ENCODE measurements at places on chromosomes 13 and 19.
A peak's percentile ranks its signal among the peaks of the same experiment; 100 is the strongest.

DNA sequence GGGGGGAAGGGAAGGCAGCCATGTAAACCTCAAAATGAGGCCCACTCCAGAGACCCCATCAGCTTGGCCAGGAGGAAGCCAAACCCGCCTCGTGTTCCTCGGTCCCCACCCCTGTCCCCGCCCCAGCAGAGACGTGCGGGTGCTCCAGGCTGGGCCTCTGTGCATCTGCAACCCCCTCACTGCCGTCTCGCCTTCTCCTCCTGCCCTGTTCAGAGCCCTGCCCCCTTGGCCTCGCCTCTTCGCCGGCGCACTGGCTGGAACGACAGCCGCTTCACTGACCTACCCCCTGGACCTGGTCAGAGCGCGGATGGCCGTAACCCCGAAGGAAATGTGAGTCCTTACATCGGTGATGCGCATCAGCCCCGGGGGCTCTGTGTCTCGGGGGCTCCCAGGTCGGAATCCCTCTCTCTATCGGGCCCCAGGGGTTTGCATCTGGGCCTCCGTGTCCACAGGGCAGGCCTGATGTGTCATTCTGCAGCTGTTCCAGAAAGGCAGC is 32.2 kb downstream of the TMEM161A start:
- no peak for DNase-seq

DNA sequence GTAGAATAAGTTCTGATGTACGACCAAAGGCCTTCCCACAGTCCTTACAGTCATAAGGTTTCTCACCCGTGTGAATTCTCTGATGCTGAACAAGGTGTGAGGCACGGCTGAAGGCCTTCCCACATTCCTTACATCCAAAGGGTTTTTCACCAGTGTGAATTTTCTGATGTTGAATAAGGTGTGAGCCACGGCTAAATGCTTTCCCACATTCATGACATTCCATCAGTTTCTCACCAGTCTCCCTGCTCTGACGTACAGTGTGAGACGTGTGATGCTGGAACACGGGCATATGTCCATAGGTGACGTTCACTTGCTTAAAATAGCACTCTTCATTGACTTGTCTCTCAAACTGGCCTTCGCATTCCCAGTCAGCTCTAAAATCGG is 31.0 kb upstream of the COX7A1 start:
- no peak for DNase-seq

- no peak for DNase-seq
Observed at GRCh38 chr13:43929947-43930346, 50.2 kb downstream of the LACC1 start.

- DNase-seq, result no peak
Observed at GRCh38 chr13:93305886-93306285, 79.3 kb downstream of the GPC6 start.

DNA sequence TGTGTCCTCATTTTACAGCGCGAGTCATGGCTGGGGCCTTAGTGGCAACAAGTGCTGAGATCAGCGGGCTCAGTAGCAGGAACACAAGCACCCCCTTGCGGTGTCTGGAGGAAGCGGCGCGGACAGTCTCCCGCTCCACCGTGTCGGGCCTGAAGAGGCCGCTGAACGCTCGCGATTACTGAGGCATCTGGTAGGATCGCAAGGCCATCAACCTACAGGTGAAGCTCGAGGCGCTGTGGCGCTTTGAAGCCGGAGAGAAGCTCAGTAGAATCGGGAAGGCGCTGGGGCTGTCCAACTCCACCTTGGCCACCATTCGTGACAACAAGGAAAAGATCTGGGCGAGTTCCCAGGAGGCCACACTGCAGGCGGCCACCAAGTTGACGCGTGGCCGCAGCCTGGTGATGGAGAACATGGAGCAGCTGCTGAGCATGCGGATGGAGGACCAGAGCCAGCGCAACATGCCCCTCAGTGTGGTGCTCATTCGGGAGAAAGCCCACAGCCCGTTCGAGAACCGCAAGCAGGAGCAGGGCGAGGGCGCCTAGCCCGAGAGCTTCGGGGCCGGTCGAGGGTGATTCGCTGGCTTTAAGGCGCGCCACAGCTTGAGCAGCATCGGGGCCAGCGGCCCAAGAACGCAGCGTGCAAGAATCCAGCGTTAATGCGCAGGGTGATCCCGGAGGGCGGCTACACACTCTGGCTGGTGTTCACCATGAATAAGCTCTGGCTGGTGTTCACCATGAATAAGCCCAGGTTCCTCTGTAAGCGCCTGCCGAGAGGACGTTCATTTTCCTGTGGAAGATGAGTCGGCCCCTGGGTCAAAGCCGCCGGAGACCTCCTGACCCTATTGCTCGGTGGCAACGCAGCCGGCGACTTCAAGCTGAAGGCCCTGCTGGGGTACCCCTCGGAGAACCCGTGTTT is 8.3 kb upstream of the MZF1 start:
- peak; percentile 25 for DNase-seq

GRCh38 chr19:16289594-16289993 is 35.0 kb upstream of the KLF2 start:
- no peak for DNase-seq

DNA sequence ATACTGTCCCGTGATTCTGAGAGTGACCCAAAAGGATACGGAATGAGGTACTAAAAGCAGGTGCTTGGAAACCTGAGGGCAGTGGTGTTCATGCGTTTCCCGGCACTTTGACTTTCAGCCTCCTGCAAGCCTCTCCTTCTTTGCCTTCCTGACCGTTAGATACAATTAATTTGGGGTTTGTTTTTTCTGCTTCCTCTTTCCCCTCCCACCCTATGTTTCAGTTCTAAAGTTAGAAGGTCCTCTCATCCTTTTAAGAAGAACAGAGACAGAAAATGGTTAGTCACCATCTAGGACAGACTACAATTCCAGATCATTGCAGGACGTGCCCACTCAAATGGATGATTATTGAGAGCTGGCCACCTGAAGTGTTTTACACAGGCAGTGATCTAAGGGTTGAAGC is 1.8 kb upstream of the LILRB4 start:
- DNase-seq, result no peak

DNA sequence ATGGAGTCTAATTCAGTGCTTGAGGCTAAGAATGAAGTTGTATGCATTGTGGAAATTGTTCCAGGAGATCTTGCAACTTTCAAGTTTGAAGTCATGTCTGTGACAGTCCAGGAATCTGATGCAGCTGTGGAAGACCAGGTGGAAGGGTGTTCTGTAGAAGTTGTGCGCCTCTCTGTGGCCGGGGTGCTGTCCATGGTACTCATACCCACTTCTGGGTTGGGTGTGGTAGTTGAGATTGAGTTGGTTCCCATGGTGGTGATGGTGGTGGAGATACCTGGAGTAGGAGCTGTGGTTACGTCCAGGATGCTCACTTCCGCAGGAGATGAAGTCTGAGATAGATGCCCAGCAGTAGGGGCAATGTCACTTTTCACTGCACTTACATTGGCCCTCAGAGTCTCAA is 44.3 kb downstream of the MUC16 start:
- no peak for DNase-seq

DNA sequence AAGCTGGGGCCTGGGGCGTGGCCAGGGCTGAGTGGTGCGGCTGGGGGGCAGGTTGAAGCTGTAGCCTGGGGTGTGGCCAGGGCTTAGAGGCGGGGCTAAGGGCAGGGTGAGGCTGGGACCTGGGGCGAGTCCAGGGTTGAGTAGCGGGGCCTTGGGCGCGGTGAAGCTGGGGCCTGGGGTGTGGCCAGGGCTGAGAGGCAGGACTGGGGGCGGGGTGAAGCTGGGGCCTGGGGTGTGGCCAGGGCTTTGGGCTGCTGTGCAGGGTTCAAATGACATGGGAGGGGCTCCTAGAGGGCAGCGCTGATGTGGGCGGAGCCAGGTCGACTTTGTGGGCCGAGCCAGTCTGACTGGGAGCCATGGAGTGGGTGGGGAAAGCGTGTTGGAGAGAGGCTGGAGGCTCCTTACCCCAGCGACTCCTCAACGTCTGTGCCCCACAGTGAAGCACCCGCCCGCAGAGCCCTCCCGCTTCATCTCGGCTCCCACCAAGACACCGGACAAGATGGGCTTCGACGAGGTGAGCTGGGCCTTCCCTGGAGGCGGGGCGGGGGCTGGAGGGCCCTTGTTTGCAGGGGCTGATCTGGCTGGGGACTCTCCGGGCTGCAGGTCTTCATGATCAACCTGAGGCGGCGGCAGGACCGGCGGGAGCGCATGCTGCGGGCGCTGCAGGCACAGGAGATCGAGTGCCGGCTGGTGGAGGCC is 21.5 kb downstream of the COLGALT1 start:
- peak; percentile 52 for DNase-seq

GRCh38 chr19:57946316-57946715 is 1.2 kb downstream of the ZNF256 start:
- no peak for DNase-seq

GRCh38 chr13:45542391-45542790 is 73.1 kb downstream of the ERICH6B start:
- no peak for DNase-seq

- peak; percentile 94 for DNase-seq
Observed at GRCh38 chr19:531009-531752, 379 bp upstream of the CDC34 start.

DNA sequence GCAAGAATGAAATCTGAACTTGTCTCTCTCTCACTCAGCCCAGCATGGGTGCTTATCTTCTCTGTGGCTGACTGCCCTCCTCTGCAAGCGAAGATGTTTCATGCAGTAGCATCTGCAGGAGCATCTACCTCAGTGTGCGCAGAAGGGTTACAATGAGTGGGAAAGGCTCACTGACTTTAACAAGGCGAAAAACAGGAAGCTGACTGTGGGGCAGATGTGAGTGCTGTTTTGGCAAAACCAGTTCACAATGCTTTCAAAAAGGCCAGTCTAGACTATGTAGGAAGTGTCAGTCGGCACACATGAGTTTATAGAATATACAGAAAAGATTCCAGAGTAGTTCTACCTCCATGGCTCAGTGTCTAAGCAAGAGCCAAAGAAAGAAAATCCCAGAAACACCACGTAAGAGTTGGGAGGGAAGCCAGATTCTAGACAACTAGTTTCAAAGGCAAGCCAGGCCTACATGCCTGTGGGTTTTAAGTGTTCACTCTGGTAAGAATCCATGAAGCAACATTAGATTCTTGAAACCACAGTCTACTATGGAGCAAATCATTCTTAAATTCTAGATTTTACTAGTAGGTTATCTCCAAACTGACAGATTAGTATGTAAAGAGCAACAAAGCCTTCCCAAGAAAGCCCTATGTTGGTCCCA is 124.5 kb downstream of the ABCC4 start:
- DNase-seq, result no peak

DNA sequence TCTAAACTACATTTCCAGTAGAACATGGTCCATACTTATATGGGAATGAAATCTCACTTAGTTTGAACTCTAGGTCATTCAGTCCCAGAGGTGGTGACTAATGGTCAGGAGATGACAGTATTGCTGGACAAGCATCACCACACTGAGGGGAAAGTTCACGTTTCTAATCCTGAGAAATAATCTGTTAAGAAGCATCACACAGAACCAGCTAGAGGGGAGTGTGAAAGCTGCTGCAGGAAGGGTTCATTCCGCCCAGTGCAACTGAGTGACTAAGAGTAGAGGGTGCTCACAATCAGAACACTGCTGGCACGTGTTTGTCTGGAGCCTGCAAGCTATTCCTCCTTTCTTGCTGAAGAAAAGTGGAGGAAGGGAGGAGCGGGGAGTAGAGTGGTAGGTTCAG is 2.7 kb downstream of the COL4A1 start:
- no peak for DNase-seq

DNA sequence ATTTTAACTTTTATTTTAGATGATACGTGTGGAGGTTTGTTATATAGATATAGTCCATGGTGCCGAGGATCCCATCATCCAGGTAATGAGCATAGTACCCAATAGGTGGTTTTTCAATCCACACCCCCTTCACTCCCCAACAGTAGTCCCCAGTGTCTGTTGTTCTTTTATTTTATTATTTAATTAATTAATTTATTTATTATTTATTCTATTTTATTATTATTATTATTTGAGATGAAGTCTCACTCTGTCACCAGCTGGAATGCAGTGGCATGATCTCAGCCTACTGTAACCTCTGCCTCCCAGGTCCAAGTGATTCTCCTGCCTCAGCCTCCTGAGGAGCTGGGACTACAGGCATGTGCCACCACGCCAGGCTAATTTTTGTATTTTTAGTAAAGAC is 2086.2 kb downstream of the PCDH9 start:
- DNase-seq, result no peak

- DNase-seq, result no peak
Observed at GRCh38 chr19:3357271-3357991, 9.0 kb upstream of the NFIC start.

DNA sequence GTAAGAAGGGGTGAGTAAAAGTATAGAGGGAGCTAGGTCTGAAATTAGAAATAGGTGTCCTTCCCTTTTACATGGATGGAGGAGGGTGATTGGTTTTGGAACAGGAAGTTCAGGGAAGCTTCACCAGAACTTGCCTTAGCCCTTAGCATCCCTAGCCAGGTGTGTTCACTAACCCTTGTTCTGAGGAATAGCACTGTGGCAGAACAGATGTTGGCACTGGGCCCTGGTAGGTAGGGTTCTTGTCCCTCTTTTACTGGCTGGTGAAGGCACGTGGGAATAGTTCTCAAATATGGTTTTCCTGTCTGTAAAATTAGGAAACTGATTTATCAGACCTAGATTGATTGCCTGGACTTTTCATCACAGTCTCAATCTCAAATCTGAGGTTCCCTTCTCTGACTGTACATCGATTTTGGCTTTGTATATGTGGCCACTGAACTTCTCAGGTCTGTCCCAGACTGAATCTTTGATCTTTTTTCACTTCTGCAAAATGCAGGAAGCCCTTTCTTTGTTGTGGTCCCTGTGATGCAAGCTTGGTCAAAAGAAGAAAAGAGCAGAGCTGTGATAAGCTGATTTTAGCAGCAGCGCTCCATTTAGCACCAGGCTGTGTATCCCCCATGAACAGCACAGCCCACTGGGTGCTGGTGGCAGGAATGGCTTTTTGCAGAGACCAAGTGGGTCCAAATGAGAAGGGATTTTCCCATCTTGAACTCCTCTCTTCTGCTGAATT is 86.2 kb upstream of the HTR2A start:
- DNase-seq, result no peak

DNA sequence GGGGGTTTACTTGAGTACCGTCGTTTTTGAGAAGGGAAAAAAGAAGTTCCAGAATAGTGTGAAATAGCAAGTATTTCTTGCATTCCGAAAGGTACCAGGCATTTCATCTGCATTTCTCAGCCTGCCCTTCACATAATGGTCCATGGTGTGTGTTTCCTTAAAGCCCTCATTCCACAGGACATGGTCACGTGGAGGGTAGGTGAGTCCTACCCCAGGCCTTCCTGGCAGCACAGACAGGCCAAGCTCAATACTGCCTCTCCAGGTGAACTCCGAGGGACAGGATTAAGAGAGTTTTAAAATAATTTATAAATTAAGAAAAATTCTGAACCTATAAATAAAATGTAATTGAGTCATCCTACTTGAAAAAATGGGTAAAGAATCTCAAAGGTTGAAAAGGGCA is 64.7 kb downstream of the TNFRSF19 start:
- no peak for DNase-seq

DNA sequence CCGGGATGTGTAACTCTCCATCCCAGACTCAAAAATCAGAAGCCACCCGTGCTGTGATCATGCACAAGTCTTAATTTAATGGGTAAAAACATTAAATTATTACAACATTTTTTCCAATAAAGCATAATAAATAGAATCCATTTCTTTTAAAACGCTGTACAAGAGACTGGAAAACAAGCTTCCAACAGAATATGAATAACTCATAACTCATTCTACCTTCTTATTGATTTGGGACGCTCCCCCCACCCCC is 523 bp upstream of the KRI1 start:
- no peak for DNase-seq

All from HAP-1 (cell line).